ENCODE measurements at places on chromosomes 4 and X.
A peak's percentile ranks its signal among the peaks of the same experiment; 100 is the strongest.

DNA sequence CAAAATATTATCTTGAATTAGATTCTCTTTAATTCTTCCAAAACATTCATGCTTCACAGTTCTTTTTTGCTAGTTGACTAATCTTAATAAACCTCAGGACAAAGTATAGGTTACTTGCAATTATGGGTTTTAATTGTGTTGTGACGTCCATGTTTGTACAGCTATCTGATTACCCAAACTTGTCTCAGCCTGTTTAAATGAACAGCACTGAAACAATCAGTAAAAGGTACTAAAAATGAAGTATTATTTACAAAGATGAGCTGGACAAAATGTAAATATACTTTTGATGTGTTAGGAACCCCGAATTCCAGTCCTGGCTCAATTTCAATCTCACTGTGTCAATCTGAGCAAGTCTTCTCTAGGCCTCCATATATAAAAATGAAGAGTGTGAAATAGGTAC is 57.4 kb upstream of the SLC6A14 start:
- no peak overlapping the region for H3K27ac ChIP-seq
- no peaks in the 10 kb centered on the region for H3K36me3 ChIP-seq
- H3K4me1 ChIP-seq = no peaks in the 10 kb centered on the region
- no peaks in the 10 kb centered on the region for H3K27me3 ChIP-seq
- DNase-seq = no peak
- no peak overlapping the region for H3K4me3 ChIP-seq

- no peaks in the 10 kb centered on the region for H3K4me1 ChIP-seq
- H3K36me3 ChIP-seq = no peaks in the 10 kb centered on the region
- no peak overlapping the region for H3K27ac ChIP-seq
- H3K27me3 ChIP-seq = peaks cover 4% of the 10 kb centered on the region
Observed at GRCh38 chr4:69910016-69910782, 20.7 kb upstream of the CSN1S1 start.

- H3K27ac ChIP-seq = no peak overlapping the region
- no peak overlapping the region for H3K4me3 ChIP-seq
- H3K27me3 ChIP-seq = no peaks in the 10 kb centered on the region
- no peaks in the 10 kb centered on the region for H3K36me3 ChIP-seq
- no peaks in the 10 kb centered on the region for H3K4me1 ChIP-seq
Observed at GRCh38 chr4:119715490-119716445, 87.2 kb upstream of the PDE5A start.

- DNase-seq = no peak
- no peaks in the 10 kb centered on the region for H3K4me1 ChIP-seq
- H3K4me3 ChIP-seq = no peak overlapping the region
Observed at GRCh38 chr4:122625156-122625555, 4.3 kb upstream of the IL21 start.

- H3K27me3 ChIP-seq = no peaks in the 10 kb centered on the region
- peaks cover 2% of the 10 kb centered on the region for H3K4me1 ChIP-seq
- no peak for DNase-seq
Observed at GRCh38 chr4:1026115-1026514, 14.7 kb downstream of the FGFRL1 start.

GRCh38 chrX:9267415-9267814 is 197.4 kb upstream of the TBL1X start:
- no peak for DNase-seq
- H3K4me1 ChIP-seq = no peaks in the 10 kb centered on the region
- H3K27ac ChIP-seq = no peak overlapping the region
- H3K4me3 ChIP-seq = no peak overlapping the region

GRCh38 chrX:153400146-153401132 is 711 bp downstream of the PNMA6E start:
- H3K27ac ChIP-seq = no peak overlapping the region
- no peak overlapping the region for H3K4me3 ChIP-seq
- peaks cover 4% of the 10 kb centered on the region for H3K4me1 ChIP-seq
- peak; percentile 73 for DNase-seq

GRCh38 chrX:13898083-13898482 is 81.2 kb upstream of the GPM6B start:
- DNase-seq = no peak
- no peaks in the 10 kb centered on the region for H3K4me1 ChIP-seq
- H3K4me3 ChIP-seq = no peak overlapping the region
- H3K36me3 ChIP-seq = no peaks in the 10 kb centered on the region

DNA sequence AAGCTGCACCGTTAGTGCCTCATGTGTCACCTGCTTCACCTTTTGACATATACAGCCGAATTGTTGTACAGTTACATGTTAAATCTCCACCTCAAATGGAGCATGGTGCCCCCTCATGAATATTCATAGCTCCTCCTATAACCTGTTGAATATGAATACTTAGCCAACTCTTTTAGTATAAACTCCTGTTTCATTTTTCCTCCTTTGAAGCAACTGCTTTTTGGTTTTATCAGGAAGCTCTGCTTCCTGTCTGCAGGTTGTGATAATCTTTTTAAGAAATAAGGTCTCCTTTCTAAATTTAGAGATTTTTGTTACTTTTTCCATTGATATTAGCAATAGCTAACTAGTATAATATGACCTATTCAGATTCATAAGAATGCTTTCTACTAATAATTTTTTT is 1429.2 kb upstream of the AGA start:
- DNase-seq = no peak
- no peaks in the 10 kb centered on the region for H3K4me1 ChIP-seq
- no peak overlapping the region for H3K27ac ChIP-seq
- no peaks in the 10 kb centered on the region for H3K27me3 ChIP-seq

- H3K36me3 ChIP-seq = no peaks in the 10 kb centered on the region
- H3K4me1 ChIP-seq = peaks cover 5% of the 10 kb centered on the region
- peaks cover 6% of the 10 kb centered on the region for H3K27me3 ChIP-seq
- no peak overlapping the region for H3K4me3 ChIP-seq
- no peak overlapping the region for H3K27ac ChIP-seq
- DNase-seq = no peak
Observed at GRCh38 chr4:74541667-74542066, 96.7 kb downstream of the AREG start.

GRCh38 chrX:113833096-113834055 is 750.5 kb upstream of the HTR2C start:
- no peak overlapping the region for H3K4me3 ChIP-seq
- H3K36me3 ChIP-seq = no peaks in the 10 kb centered on the region
- no peak for DNase-seq
- no peaks in the 10 kb centered on the region for H3K27me3 ChIP-seq
- no peaks in the 10 kb centered on the region for H3K4me1 ChIP-seq

GRCh38 chr4:126023896-126024295 is 709.1 kb downstream of the FAT4 start:
- H3K27ac ChIP-seq = no peak overlapping the region
- H3K4me3 ChIP-seq = no peak overlapping the region
- no peaks in the 10 kb centered on the region for H3K36me3 ChIP-seq
- H3K4me1 ChIP-seq = no peaks in the 10 kb centered on the region
- DNase-seq = no peak

GRCh38 chr4:26074712-26075430 is 160.9 kb downstream of the SMIM20 start:
- peaks cover 22% of the 10 kb centered on the region for H3K36me3 ChIP-seq
- H3K27me3 ChIP-seq = no peaks in the 10 kb centered on the region
- H3K27ac ChIP-seq = no peak overlapping the region
- peaks cover 31% of the 10 kb centered on the region for H3K4me1 ChIP-seq
- H3K4me3 ChIP-seq = peak overlapping the region; percentile 10

DNA sequence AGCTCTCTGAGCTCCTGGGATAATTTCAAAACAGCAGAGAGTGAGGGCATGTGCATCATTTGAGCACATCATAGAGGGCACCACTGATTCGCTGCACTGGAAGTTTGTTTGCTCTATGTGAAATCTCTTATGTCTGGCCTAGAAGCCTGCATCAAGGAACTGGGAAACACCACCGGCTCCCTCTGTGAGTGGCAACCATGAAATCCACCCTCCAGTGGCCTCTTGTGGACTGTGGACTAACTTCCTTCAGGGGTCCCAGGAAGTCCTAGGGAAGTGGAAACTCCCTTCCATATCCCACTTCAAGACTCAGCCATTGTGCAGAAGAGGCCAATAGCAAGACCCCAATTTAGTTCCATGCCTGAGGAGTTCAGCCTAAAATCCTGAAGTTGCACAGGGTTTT is 48.0 kb upstream of the IGFBP7 start:
- DNase-seq = no peak
- peaks cover 16% of the 10 kb centered on the region for H3K27me3 ChIP-seq
- H3K27ac ChIP-seq = no peak overlapping the region
- H3K4me1 ChIP-seq = no peaks in the 10 kb centered on the region

GRCh38 chrX:150270622-150271021 is 92.5 kb upstream of the MAMLD1 start:
- no peak for DNase-seq
- no peak overlapping the region for H3K4me3 ChIP-seq
- no peaks in the 10 kb centered on the region for H3K36me3 ChIP-seq

DNA sequence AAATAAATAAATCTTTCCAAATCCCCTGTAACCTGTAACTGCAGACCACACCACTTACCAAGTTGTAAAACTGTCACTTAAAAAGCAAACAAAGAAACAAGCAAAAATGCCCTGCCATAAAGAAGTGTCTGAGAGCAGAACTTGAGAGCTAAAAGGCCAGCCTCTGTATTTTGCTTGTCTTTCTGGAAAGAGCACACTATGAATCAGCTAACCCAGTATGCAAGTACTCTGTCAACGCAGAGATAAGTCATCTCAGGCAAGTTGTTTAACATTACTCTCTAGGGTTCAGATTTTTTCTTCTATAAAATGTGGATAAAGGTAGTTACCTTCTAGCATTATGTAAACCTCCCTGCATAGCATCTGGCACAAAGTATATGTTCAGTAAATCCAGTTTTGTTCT is 134.8 kb downstream of the HS3ST1 start:
- H3K27ac ChIP-seq = no peak overlapping the region
- no peak overlapping the region for H3K4me3 ChIP-seq
- H3K4me1 ChIP-seq = no peaks in the 10 kb centered on the region
- DNase-seq = no peak

GRCh38 chrX:126238220-126238619 is 72.1 kb upstream of the DCAF12L2 start:
- DNase-seq = no peak
- no peaks in the 10 kb centered on the region for H3K36me3 ChIP-seq
- no peaks in the 10 kb centered on the region for H3K27me3 ChIP-seq
- no peak overlapping the region for H3K4me3 ChIP-seq
- no peak overlapping the region for H3K27ac ChIP-seq
- no peaks in the 10 kb centered on the region for H3K4me1 ChIP-seq

- peak within 1 kb of the TSS; percentile 85 for H3K4me3 ChIP-seq
- peaks cover 18% of the 10 kb centered on the region for H3K4me1 ChIP-seq
- DNase-seq = peak; percentile 31
- H3K36me3 ChIP-seq = no peaks in the 10 kb centered on the region
- H3K27ac ChIP-seq = no peak within 1 kb of the TSS
- no peaks in the 10 kb centered on the region for H3K27me3 ChIP-seq
Observed at GRCh38 chrX:100928660-100929613, at the start of gene XKRX. Gene XKRX, minus strand, starts transcription at chrX:100928917. Its CDS starts 613 bp downstream, at chrX:100928304.

DNA sequence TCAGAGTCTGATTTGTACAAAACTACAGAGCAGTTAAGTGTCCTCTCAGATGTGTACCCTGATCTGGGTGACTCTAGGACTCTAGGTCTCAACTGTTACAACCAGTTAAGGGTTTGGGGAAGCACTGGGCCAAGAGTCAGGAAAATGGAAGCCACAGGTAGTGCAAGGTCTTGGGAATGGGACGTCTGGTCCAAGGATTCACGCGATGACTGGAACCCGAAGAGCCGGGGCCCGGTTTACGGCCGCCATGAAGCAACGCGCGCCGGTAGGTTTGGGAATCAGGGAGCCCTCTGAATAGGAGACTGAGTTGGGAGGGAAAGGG is 321 bp upstream of the HPRT1 start:
- peak overlapping the region; percentile 83 for H3K4me3 ChIP-seq
- no peak for DNase-seq
- peak overlapping the region; percentile 82 for H3K27ac ChIP-seq
- no peaks in the 10 kb centered on the region for H3K27me3 ChIP-seq
- no peaks in the 10 kb centered on the region for H3K36me3 ChIP-seq
- H3K4me1 ChIP-seq = peaks cover 11% of the 10 kb centered on the region

GRCh38 chr4:157819693-157820464 is 352.9 kb downstream of the GASK1B start:
- no peaks in the 10 kb centered on the region for H3K4me1 ChIP-seq
- no peaks in the 10 kb centered on the region for H3K27me3 ChIP-seq
- H3K36me3 ChIP-seq = no peaks in the 10 kb centered on the region
- no peak overlapping the region for H3K4me3 ChIP-seq

GRCh38 chr4:182901337-182901736 is 15.8 kb downstream of the DCTD start:
- DNase-seq = no peak
- no peaks in the 10 kb centered on the region for H3K4me1 ChIP-seq
- peaks cover 8% of the 10 kb centered on the region for H3K36me3 ChIP-seq
- H3K27me3 ChIP-seq = no peaks in the 10 kb centered on the region
